ENCODE measurements at places on chromosomes 2 and 18. TPM values are rescaled to one million over a fixed set of nuclear protein-coding genes. Genes with fewer than 3 reads are reported as not detected.

Gene DPYSL5
- total RNA-seq: 128 TPM

Gene LAMA3
- total RNA-seq: 1.4 TPM

Gene ANKRD30BL
- 27.9 TPM for total RNA-seq

Gene LRP2
- total RNA-seq: 0.16 TPM

Gene UBE2E3
- total RNA-seq: 116 TPM

Gene IL36RN
- total RNA-seq: not detected

Gene EIF2B4
- 19.2 TPM for total RNA-seq

Gene GPR75
- 15.8 TPM for total RNA-seq

Gene DCDC2C
- total RNA-seq: 0.62 TPM

Gene STARD6
- total RNA-seq: not detected

All from occipital lobe (tissue), 3 donors.